ENCODE measurements at places on chromosomes 6 and 20.

- DNase-seq = no peak
These were observed 241.6 kb downstream of the PHACTR1 start for GRCh38 chr6:12958052-12958706.

GRCh38 chr20:36866681-36867495, 9.1 kb upstream of the TLDC2 start:
- DNase-seq = no peak

DNA sequence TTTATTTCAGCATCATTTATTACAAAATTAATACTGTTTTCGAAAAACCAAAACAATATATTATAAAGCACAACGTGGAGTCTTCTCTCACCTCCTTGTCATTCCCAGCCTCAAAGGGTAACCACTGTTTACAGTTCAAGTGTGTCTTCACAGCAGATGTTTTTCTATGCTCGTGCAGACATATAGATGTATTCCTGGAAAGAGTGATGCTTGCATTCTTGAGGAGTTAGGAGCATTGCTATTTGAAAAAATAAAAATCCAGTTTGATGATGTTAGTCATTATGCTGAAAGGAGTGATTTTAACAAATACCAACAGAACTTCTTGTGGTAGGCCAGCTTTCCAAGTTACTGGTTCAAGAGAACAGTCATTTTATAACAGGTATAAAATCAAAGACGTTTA, 234.9 kb downstream of the BCKDHB start:
- DNase-seq = no peak

DNA sequence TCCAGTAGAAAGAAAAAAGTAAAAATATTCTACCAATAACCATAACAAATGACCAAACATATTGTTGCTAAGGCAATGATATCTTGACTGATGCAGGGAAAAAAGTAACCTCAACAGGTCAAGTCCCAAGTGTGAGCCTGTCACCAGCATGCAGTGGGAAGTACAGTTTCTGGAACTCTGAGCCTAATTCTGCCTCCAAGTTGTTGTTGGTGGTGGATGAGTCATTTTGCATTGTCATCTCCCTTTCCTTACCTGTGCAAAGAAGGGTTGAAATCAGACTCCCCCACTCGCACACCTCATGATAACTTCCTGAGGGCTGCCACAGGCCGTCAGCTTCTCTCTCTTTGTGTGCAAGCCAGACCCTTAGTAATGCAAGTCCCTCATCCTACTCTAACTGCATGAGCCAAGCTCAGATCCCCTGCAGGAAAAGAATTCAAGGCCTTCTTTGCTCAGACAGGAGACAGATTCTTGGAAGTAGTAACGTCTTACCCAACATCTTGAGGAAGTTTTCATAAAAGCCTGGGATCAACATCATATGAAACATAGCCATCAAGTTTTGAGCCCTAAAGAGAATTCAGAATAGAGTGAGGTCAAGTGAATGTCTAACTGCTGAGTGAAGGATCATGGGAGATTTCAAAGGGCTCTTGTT, 207.6 kb upstream of the FOXA2 start:
- no peak for DNase-seq

- no peak for DNase-seq
These were observed 4.4 kb downstream of the MOCS1 start for GRCh38 chr6:39929733-39930461.

- DNase-seq = no peak
These were observed 154.0 kb downstream of the ZDHHC14 start for GRCh38 chr6:157534977-157535339.

GRCh38 chr20:35564905-35565304, 23.0 kb downstream of the ERGIC3 start:
- DNase-seq = no peak

- no peak for DNase-seq
These were observed 223.6 kb downstream of the HIVEP2 start for GRCh38 chr6:142721215-142721920.

DNA sequence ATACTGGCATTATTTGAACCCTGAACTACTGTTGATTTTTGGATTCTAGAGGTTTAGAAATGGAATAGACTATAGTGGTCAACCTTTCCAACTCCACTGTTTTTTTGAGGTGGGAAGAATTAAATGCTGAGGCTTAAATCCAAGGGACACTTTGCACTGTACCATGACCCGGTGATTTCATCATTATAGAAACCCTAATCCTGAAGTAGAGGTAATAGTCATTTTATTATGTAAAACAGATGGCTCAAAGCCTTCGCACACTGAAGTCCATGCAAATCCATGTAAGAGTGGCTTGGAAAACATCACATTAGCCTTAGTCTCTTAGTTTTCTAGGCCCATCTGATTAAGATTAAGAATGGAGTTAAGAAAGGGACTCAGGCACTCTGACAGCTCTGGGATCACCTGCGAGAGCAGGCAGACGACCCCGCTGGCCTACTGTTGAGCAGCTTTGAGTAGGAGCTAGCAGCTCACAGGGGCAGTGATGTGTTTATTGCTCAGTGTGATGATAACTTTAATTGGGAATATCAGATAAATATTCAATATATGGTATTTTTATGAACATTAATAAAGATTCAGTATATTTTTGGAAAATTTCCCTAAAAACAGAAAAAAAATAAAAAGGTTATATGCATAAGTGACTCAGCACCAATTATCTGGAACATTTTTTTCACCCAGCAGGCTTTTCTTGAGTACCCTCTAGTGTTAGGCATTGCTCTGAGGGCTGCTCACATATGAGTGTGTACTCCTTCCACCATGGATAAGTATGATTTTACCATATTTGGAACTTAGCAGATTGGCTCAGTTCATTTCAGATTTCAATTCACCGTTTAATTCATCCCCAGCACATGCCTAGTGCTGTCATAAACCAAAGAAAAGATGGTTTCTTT, 13.4 kb downstream of the SLX4IP start:
- no peak for DNase-seq

DNA sequence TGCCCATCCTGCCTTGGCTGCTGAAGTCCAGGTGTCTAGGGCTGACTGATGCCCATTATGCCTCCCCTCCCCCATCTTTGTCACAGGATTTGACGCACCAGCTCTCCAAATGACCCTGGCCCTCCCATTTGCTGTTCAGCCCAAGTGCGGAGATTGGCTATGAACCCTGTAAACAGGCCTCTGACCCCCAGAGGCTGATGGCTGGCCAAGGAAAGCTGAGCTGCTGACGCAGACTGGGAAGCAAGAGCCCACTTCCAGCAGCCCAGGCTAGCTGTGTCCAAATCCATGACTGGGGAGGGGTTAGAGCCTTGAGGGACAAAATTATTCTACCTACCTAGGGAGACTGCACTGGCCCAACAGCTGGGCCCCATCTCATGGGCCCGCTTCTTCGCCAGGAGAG, 797 bp upstream of the GNRH2 start:
- DNase-seq = no peak

- DNase-seq = no peak
These were observed 690.9 kb upstream of the NRSN1 start for GRCh38 chr6:23435126-23435525.

DNA sequence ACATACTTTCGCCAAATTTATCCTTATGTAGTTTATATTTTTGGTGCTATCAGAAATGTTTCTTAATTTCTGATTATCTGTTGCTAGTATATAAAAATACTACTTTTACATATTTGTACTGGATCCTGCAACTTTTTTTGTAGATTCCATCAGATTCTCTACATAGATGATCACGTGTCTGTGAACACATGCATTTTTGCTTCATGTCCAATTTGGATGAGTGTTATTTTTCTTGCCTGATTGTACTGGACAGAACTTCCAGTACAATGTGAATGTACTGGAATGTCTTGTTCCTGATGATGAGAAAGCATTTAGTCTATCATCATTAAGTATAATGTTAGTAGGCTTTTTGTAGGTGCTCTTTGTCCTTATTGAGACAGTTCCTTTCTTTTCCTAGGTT, 25.0 kb upstream of the SSR1 start:
- no peak for DNase-seq

GRCh38 chr6:12170351-12171092, 119.6 kb upstream of the EDN1 start:
- DNase-seq = no peak

- DNase-seq = no peak
These were observed 93.6 kb upstream of the UST start for GRCh38 chr6:148653138-148653776.

DNA sequence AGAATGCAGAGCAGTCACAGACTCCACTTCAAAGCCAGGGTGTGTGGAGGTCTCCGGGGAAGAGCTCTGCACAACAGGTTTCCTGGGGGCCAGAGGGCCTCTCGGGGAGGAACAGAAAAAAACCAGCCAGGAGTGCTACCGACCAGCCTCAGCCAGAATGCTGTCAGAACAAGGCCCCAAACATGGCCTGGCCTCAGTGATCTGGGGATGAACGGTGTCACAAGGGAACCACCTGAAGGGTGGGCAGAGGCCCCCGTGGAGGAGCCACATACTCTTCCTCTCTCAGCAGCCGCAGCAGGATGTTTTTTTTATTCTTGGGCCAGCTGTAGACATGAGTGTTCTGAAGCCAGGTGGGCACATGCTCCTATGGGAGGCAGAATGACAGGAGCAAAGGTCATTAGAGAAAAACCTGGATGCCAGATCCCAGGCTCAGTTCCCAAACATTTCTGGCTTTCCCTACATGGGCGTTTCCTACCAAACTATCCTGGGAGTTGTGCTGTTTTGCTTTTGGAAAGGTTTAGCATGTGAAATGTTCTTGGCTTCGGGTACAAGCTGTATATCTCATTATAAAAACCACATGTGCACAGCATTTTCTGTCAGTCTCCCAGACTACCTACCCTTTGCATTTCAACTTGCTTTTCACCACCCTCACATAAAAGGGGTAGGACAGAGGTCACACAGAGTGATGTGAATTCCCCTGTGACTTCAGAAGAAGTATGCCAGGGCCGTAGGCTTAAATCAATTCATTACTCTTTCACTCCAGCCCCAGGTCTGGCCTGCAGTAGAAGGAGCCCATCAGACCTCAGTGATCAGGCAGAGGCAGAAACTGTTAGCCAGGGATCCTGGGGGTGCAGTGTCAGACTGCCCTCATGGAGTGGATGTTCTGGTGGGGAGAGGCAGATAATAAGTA, 46.2 kb downstream of the TRAF3IP2 start:
- DNase-seq = no peak

DNA sequence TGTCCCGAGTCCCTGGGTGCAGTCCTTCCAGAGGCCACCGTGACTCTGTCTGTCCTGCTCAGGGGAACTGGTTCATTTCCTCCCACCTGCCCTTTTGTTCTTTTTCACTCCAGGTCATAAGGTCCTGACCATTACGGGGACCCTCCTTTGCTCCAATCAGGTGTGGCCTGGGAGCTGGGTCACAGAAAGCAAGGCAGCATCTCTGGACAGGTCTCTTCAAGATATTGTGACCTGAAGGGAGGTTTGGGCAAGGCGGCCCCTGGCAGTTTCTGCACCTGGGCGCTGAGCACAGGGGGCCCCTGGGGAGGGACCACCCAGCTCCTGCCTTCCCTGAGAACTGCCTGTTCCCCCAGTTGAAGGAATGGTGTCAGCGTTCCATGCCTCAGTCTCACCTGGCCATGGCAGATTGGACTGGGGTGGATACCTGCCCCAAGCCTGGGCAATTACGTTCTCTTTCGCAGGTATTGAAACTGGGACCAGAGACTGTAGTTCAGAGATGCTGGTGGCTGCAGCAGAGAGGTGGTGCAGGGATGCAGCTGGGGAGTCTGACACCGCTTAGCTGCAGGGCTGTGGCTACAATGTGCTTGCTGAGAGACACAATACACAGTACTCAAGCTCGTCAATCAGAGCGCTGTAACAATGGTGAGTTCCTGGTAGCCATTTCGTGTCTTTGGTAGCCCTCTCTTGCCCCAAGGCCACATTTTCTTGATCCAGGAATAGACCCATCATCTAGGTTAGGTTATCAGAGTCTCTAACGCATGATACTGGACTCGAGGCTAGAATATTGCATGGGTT, 15.6 kb upstream of the NELFCD start:
- no peak for DNase-seq

GRCh38 chr6:24836109-24836508, 37.4 kb upstream of the ARMH2 start:
- DNase-seq = no peak

- DNase-seq = no peak
These were observed 18.2 kb downstream of the WRNIP1 start for GRCh38 chr6:2783188-2783963.

DNA sequence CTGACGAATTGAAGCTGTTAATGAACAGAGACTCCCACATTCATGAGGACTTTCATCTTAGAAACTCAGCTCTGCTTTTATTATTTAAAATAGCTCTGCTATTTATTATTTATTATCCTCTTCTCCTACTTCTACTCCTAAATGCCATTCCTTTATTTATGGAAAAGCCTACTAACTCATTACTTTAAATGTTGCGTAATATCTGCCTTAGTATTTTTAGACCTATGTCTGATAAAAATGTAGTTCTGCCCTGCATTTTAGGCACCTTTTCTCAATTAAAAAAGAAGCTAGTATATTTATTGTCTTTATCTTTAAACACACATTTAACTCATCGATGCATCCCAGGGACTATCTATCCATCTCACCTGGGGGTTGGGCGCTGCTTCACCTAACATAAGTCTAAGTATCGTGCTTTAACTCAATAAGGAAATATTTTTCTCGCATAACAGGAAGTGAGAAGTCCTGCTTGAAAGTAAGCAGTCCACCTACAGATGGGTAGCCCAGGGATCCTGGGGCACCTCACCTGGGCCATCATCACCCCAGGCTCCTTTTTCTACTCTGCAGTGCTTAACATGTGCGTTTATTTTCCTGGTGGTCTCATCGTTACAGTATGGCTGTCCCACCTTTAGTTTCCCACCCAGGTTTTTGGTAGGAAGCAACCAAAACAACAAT, 31.3 kb upstream of the FAM184A start:
- no peak for DNase-seq

GRCh38 chr6:152750694-152751093, at the start of gene VIP:
Gene VIP (plus strand): TSS chr6:152750797. CDS start chr6:152752178, 1,381 bp downstream.
- no peak for DNase-seq

GRCh38 chr20:14724468-14724867, 387.1 kb upstream of the FLRT3 start:
- DNase-seq = no peak

DNA sequence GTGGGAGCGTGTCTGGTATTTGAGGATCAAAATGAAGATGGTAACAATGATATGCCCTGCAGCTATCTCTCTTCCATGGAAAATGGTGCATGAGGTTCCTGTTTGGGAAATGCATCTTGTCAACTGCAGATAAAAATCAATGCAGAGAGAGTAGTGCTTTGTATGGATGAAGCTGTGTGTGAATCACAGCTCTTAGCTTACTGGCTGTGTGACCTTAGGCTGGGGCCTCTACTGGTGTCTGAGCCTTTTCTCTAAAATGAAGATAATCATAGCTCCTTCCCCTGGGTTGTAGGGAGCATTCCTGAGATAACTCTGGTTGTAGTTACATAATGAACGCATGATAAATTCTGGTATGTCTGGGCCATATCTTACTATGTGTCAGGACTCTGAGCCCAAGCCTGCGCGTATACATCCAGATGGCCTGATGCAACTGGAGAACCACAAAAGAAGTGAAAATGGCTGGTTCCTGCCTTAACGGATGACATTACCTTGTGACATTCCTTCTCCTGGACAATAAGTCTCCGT, 19.6 kb downstream of the ANGPT4 start:
- no peak for DNase-seq

GRCh38 chr20:33878583-33878982, 67.4 kb downstream of the CHMP4B start:
- DNase-seq = no peak
